AG04450 (cell line): ENCODE measurements at places on chromosomes 13 and 19. TPM values are rescaled to one million over a fixed set of nuclear protein-coding genes. Genes with fewer than 3 reads are reported as not detected.

SYCN gene
- not detected in 2 replicates for polyA plus RNA-seq

P2RY11 gene
- polyA plus RNA-seq = 1.0 and 2.1 TPM in 2 replicates

ZFR2 gene
- not detected in 2 replicates for polyA plus RNA-seq

CLDN10 gene
- not detected in 2 replicates for polyA plus RNA-seq

PPM1N gene
- 1.5 and 1.8 TPM in 2 replicates for polyA plus RNA-seq

CYP4F3 gene
- 0.11 TPM in 1 of 2 replicates, not detected in the other for polyA plus RNA-seq

PNMA8B gene
- polyA plus RNA-seq = 0.17 and 0.24 TPM in 2 replicates

SLC10A2 gene
- polyA plus RNA-seq = not detected in 2 replicates

YJEFN3 gene
- polyA plus RNA-seq = 1.2 and 1.4 TPM in 2 replicates

SYNGR4 gene
- not detected in 2 replicates for polyA plus RNA-seq

IL27RA gene
- 4.5 and 5.4 TPM in 2 replicates for polyA plus RNA-seq

MEIOSIN gene
- not detected in 2 replicates for polyA plus RNA-seq

SIGLECL1 gene
- not detected in 2 replicates for polyA plus RNA-seq

CEACAM4 gene
- polyA plus RNA-seq = not detected in 2 replicates

TEX29 gene
- 4.7 and 6.1 TPM in 2 replicates for polyA plus RNA-seq

ZNF8 gene
- 3.2 and 3.5 TPM in 2 replicates for polyA plus RNA-seq

CCDC61 gene
- polyA plus RNA-seq = 4.2 and 6.8 TPM in 2 replicates

TECR gene
- polyA plus RNA-seq = 59.6 and 70.2 TPM in 2 replicates

CAMSAP3 gene
- polyA plus RNA-seq = not detected in 2 replicates

LIN7B gene
- 4.2 and 4.9 TPM in 2 replicates for polyA plus RNA-seq

HOMER3 gene
- 29.0 and 45.3 TPM in 2 replicates for polyA plus RNA-seq

IFNL2 gene
- not detected in 2 replicates for polyA plus RNA-seq

MTUS2 gene
- polyA plus RNA-seq = 0.02 TPM in 1 of 2 replicates, not detected in the other

NKG7 gene
- polyA plus RNA-seq = not detected in 2 replicates

PEAK3 gene
- 0.04 TPM in 1 of 2 replicates, not detected in the other for polyA plus RNA-seq

PTGIR gene
- 2.4 and 4.2 TPM in 2 replicates for polyA plus RNA-seq

CEACAM16 gene
- polyA plus RNA-seq = not detected in 2 replicates

FBL gene
- polyA plus RNA-seq = 256 and 329 TPM in 2 replicates

EID2B gene
- polyA plus RNA-seq = 2.3 and 3.1 TPM in 2 replicates

CYP4F2 gene
- not detected in 2 replicates for polyA plus RNA-seq

EHD2 gene
- 84.0 and 126 TPM in 2 replicates for polyA plus RNA-seq

MYH14 gene
- polyA plus RNA-seq = not detected in 2 replicates

TUBA3C gene
- polyA plus RNA-seq = not detected in 2 replicates

GET3 gene
- 114 and 129 TPM in 2 replicates for polyA plus RNA-seq

PTGER1 gene
- 0.72 and 1.0 TPM in 2 replicates for polyA plus RNA-seq

SLITRK1 gene
- 0.04 and 0.05 TPM in 2 replicates for polyA plus RNA-seq

S1PR5 gene
- polyA plus RNA-seq = 0.10 and 0.11 TPM in 2 replicates

IGFL3 gene
- not detected in 2 replicates for polyA plus RNA-seq

PSG5 gene
- 115 and 135 TPM in 2 replicates for polyA plus RNA-seq

FFAR3 gene
- polyA plus RNA-seq = not detected in 2 replicates

MBD3L3 gene
- polyA plus RNA-seq = not detected in 2 replicates

ZNF428 gene
- polyA plus RNA-seq = 18.7 and 23.2 TPM in 2 replicates
